Stimulated activated CD8-positive, alpha-beta memory T cell treated with anti-CD3 and anti-CD28 coated beads, Interleukin-15, amount 100 ng/mL, for 24 hours (primary cell): ENCODE measurements at places on chromosomes 11 and 22.

DNA sequence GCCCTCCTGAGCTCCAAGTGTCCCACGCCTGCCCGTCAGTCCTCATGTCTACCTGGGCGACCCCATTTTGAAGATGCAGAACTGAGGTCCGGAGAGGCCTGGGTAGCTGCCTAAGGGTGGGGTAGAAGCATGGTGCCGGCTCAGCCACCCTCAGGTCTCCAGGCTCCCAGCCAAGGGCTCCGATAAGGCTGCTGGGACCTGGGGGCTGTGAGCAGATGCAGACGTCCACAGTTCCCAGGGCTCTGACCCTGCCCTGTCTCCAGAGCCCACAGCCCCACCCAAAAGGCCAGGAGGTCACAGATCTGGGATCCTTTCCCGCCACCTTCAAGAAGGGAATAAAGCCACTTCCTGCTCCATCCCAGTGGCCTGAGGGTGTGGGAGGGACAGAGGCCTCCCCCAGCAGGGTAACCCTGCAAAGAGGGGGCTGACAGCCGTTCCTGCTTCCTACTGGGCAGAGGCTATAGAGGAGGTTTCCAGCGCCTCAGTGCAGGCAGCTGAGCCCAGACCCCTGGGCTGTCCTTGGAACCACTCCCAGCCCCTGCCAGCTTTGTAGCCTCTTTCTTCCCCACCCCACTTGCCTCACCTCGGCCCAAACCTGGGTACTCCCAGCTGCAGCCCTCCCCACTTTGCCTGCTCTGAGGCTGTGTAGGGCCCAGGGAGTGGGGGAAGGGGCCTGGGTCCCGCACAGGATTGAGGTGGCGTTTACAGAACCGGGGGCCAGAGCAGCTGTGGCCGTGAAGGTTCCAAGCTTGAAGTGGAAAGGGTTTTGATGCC is 85.5 kb downstream of the CDKN1C start:
- no peak for DNase-seq

- DNase-seq = no peak
These were observed 885 bp downstream of the TRMU start for GRCh38 chr22:46336119-46337078.

DNA sequence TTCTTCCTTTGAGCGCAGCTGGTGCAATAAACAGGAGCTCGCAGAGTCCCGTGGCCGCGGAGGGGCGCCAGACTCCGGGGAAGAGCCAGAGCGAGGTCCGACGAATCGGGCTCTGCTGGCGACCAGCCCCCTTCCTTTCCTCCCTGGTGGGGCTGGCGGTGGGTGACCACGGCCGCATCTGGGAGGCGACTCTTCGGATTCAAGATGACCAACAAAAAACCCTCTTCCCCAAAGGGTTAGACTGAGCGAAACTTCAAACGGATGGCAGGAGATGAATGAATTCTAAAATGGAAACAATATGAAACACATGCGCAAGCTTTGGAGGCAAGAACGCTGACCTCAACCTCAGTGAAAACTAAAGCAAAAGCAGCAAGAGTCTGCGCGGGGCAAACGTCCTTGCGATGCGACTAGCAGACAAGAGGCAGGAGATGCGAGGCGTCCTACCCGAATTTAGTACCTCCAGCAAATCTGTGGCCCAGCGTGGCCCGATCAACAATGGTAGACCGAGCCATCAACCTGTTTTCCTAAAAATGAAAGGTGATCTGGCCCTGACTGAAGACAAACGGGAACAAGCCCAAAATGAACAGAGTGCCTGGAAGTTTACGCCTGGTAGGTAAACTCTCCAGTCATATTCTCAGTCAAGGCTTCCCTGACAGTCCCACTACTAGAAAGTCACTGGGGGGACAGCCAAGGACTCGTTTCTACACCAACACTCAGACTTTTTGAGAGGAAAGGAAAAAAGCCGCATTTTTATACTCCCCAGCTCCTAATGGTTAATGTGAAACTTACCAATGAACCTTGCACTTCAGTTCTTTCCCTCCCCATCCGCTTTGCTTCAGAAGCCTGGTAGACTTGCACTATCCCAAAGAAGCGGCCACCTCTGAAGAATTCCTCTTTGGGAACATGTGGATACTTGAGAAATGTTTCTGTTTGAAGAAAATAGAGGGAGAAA is 11.6 kb downstream of the MMP3 start:
- no peak for DNase-seq

DNA sequence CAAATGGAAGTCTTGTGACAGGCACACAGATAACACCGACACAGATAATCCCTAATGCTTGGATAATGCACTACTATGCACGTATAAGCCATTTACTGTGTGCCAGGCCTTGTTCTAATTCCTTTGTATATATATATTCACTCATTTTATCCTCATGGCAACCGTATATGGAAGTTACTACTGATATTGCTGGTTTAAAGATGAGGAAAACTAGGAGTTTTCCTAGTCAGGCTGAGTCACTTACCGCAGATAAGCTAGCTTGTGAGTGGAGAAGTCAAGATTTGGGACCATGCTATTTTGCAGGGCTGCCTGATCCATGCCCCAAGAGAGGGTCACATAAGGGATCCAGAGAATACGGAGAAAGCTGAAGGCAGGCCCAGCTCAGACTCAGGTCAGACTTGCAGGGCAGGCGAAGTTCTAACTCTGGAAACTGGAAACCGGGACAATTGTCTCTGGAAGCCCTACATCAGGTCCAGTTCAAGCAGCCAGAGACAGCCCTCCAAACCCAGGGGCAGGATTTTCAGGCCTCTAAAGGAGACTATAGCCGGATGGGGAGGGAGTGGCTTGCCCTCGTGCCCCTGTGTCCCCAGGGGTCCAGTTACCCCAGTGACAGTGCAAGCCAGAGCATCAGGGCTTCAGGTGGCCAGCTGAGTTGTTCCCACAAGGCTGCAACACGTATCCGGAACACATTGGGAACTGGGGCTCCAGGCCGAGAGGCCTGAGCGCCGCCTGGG is 534.8 kb downstream of the INSC start:
- DNase-seq = no peak

DNA sequence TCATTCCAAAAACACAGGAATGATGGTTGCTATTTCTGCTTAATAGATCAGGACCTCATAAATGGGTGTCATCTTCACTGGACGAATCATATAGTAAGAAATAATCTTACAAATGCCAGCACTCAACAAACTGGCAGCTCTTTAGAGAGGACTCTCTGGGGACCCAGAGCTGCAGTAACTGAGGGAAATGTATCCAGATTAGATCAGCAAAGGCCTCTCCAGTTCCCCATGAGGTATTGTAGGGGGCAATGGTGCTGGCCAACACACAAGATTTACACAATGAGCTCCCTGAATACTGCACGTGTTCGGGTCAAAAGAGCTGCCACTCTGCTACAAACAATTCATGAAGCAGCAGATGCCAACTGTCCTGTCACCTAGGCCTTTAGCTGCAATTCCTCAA is 110.2 kb downstream of the RBFOX2 start:
- no peak for DNase-seq

- DNase-seq = no peak
These were observed 18.7 kb downstream of the ASPHD2 start for GRCh38 chr22:26447584-26448329.

DNA sequence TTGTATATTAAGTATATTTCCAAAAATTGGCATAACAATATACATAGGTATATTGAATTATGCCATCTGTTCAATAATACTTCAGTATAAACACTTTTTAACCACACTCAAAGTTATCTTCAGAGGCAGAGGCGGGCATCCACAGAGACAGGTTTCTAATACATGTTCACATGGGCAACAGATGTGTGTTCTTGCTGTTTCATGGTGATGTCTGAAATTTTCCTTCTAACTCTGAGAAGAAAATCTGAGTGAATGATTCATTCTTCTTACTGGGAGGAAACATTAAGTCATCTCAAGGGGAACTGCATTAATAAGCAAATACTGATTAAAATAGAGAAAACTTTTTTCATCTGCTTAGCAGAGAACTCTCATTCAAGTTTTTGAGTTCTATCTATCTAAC is 1074.5 kb downstream of the LRRC4C start:
- no peak for DNase-seq

DNA sequence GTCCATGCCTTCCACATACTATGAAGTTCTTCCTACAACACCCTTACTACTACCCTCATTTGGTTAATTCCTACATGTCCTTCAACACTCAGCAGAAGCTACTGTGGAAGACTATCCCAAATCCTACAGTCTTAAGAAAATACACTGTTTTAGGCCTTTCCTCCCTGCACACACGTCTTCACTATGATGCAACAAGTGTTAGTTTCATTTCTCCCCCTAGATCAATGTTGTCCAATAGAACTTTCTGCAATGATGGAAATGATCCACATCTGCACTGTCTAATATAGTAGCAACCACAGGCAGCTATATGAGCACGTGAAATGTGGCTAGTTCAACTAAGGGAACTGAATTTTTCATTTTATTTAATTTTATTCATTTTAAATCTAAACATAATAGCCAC is 46.7 kb upstream of the CCDC34 start:
- DNase-seq = no peak
